ENCODE measurements at places on chromosomes 7 and 10.
A peak's percentile ranks its signal among the peaks of the same experiment; 100 is the strongest.

GRCh38 chr7:130365511-130366441, 14.5 kb upstream of the CPA1 start:
- DNase-seq, result peak; percentile 98

DNA sequence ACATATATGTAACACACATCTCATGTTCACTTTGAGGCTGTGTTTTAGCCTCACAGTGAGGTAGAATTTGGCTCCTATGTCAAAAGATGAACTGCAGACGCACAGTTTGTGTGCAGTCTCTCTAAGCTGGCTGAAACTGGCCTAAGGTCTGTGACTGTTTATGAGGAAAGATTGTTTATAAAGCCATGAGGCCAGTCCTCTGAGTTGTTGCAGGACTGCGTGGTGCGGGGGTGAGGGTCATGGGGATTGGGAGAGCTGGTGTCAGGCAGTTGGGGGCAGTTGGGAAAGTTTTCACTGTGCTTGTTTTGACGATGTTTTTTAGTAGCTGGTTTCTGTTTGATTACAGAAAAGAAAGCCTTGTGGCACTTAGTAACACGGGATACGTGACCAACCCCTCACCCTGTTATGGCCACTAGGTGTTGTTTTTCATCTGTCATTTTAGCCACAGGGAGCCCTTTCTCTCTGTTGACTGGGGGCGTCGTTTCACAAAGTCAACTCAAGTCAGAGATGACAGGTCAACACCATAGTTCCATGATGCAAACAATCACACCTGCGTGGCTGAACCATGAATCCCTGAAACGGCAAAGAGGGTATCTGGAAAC, 310.9 kb downstream of the CCDC3 start:
- peak; percentile 74 for DNase-seq

- peak; percentile 30 for DNase-seq
Observed at GRCh38 chr10:58335306-58336005, 650 bp downstream of the UBE2D1 start.

DNA sequence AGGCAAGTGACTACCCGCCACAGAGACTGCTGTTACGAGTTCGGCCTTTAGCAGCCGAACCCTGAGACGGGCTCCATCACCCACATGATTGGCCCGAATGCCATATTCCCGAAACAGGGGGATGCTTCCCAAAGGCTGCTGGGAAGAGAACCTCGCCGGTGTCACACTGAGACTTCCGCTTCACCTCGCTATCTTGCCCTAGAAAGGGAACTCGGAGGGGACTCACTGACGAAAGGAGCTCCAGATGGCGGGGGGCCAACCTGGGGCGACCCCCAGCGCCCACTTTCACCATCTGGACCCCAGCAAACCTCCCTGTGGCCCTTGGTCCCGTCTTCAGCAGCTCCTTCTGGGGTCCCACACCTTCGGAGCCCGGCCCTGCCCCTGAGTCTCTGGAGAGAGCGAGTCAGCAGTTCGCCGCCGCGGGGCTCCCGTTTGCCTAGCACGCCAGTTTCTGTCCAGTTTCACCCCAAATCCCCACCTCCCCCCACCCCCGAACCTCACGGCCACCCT, 529 bp downstream of the HPS1 start:
- no peak for DNase-seq

- no peak for DNase-seq
Observed at GRCh38 chr7:94022550-94022949, 18.4 kb upstream of the BET1 start.

- DNase-seq, result peak; percentile 33
Observed at GRCh38 chr10:71302874-71303568, 16.0 kb upstream of the SLC29A3 start.

DNA sequence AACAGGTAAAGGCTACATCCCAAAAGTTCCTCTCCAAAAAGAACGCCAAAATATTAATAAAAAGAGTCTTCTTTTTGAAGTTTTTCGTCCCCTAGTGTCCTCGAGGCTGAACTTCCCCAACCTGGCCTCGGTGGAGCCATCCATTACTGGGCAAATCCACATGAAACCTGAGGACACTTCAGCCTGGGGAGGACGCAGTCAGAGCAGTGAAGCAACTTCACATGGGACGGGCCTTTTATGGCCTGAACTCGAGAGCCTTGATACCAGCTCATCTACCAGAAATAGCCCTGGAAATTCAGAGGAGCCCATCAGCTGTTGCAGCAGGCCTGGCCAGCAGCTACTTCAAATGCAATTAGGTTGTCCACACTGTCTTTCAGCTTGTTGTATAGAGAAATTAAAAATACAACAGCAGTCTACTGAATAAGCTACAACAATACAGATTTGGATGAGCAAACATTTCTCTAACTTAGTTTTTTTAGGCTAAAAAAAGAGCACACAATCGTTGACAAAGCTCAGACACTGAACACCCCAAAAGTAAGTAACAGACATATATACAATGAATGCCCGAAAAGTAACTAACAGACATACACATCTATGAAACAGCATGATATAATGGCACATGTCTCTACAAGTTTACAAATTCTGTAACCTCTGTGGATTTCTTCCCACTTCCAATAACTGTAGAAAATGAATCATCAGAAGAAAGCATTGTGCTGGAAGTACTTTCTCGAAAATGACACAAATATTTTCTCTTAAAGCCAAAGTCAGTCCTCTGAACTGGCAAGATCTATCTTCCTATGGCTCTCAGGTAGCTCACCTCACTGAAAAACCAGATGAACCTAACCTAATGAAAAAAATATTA, at the start of gene SVIL:
Gene SVIL, minus strand, starts transcription at position 208 of the 862 bp plus-strand sequence. CDS start 79,913 bp downstream, outside the sequence.
- DNase-seq, result no peak
